ENCODE measurements at places on chromosomes 3 and 15.

- no peak for DNase-seq
Measured at GRCh38 chr3:113717818-113718217, 21.4 kb upstream of the USF3 start.

DNA sequence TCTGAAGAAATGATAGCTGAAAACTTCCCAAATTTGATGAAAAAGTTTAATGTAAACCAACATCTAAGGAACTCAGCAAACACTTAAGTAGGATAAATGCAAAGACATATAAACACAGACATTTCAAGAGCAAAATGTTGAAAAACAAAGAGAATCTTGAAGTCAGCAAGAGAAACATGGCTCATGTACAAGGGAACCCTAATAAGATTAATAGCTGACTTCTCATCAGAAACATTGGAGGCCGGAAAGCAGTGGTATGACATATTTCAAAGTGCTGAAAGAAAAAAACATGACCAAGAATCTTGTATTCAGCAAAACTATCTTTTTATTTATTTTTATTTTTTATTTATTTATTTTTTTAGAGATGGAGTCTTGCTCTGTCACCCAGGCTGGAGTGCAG, 10.6 kb upstream of the PRKCI start:
- DNase-seq = no peak

GRCh38 chr3:108610651-108611050, 21.1 kb downstream of the DZIP3 start:
- no peak for DNase-seq

DNA sequence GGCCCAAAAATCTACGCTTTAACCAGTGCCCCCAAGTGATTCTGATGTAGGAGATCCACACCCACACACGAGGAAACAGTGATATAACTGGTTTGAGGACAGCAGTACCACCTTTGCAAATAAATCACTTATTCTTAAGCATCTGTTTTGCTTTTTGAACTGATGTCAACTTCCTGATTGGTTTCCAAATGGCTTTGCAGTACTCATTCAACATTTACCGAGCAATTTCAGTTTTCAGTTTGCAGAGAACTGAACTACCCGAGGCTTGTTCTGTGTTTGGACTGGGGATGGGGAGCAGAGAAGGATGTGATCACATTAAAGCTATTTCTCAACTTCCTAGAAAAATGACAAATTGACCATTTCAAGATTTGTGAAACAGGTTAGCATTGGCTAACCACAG, 1.1 kb upstream of the GYG1 start:
- no peak for DNase-seq

GRCh38 chr3:159532577-159532976, 456.1 kb upstream of the IL12A start:
- DNase-seq = no peak

GRCh38 chr3:161423911-161424522, 52.7 kb upstream of the SPTSSB start:
- DNase-seq = no peak

DNA sequence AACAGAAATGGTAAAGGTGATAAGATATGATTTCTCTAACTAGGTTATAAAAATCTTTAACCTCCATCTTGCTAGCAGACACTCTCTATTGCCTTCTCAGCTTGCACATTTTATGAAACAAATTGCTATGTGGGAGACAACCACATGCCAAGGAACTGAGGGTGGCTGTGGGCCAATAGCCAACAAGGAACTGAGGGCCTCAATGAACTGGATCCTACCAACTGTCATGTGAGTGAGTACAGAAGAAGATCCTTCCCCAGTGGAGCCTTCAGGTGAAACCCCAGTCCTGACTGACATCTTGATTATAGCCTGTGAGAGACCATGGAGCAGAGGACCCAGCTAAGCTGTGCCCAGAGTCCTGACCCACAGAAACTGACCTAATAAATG, 129.2 kb upstream of the LRIG1 start:
- no peak for DNase-seq

DNA sequence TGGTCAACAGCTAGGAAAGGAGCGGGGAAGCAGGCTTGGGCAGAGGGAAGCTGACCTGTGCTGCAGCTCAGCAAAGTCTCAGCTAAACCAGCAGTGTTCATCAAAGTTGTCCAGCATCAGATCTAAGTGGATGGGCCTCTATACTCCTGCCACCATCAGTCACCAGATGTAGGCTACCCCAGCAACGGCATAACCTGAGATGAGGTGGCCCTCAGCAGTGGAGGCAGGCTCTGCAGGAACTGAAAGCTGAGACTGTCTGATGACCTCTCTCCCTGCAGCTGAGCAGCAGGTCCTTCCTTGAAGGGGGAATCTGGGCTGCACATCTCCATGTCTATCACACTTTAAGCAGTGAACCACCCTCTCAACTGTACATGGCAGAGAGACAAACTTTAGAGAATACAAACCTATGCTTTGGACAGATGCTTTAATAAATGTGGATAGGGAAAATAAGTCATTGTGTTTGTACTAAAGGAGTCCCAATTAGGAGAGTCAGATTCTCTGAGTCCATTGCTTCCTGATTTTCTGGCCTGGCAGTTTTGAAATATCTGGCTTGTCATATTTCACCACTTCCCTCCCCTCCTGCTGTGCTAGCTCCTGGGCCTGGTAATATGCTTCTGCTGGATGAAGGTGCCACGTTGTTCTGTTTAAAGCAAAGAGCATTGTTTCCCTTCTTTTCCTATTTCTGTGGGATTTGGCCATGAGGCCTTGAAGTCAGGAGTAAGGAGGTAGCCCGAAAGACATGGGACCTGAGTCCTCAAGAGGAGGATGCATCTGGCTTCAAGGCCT, 11.1 kb upstream of the PSTPIP1 start:
- no peak for DNase-seq

- DNase-seq = no peak
Measured at GRCh38 chr3:133973249-133973980, 56.3 kb downstream of the SLCO2A1 start.

- DNase-seq = no peak
Measured at GRCh38 chr15:40309344-40309862, 1.7 kb upstream of the PLCB2 start.

GRCh38 chr3:129594409-129594808, 12.1 kb downstream of the PLXND1 start:
- DNase-seq = no peak

DNA sequence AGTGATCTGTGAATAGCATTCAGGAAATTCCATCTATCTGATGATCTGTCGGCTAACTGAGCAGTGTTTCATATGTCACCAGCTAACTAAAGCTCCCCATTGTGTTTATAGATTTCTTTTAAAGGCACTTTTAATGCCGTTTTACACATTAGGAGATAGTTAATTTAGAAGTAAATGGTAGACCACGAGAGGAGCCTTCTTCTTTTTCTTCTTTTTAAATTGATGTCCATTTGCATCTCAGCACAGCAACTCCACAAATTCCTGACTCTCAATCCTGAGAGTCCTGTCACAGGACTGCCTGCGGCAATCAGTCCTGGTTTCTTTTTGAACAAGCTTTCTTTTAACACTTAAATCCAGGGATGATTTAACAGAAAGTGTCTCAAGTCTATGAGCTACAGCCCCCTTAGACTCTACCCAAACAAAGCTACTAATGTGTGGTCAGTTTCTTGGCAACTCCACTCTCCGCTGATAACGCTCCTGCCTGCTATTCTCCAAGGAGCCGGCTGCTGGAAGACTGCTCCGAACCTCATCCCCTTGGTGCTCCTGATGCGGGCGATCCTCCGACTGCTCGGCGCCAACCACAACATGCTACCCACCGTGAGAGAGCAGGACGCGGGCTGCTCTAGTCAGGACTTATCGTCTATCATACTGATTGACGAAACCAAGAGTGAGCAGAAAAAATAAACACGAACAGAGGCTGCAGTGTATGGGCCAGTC, 421.4 kb downstream of the MECOM start:
- DNase-seq = no peak

- no peak for DNase-seq
Measured at GRCh38 chr3:115788921-115789470, 165.7 kb downstream of the GAP43 start.

Measured in activated effector memory CD4-positive, alpha-beta T cell treated with Interleukin-2 at 50 U/mL for 16 hours (primary cell).